ENCODE measurements at places on chromosomes 2 and 18. TPM values are rescaled to one million over a fixed set of nuclear protein-coding genes. Genes with fewer than 3 reads are reported as not detected.

- H3K36me3 ChIP-seq, result no peaks in the 10 kb centered on the region
- no peaks in the 10 kb centered on the region for H3K27me3 ChIP-seq
- no peak for DNase-seq
- no peaks in the 10 kb centered on the region for H3K4me1 ChIP-seq
- H3K4me3 ChIP-seq, result no peak overlapping the region
Measured at GRCh38 chr18:67074309-67074708, 442.2 kb downstream of the DSEL start.

GRCh38 chr18:36130039-36130831 lies 536 bp downstream of the ELP2 start:
- peak overlapping the region; percentile 74 for H3K4me3 ChIP-seq
- H3K27ac ChIP-seq, result peak overlapping the region; percentile 93
- no peaks in the 10 kb centered on the region for H3K27me3 ChIP-seq
- DNase-seq, result no peak
- H3K36me3 ChIP-seq, result peaks cover 9% of the 10 kb centered on the region

Gene ADGRF3
- total RNA-seq, result 0.18 TPM

Gene FSIP2
- not detected for total RNA-seq

- DNase-seq, result no peak
- H3K27ac ChIP-seq, result no peak overlapping the region
- H3K4me3 ChIP-seq, result no peak overlapping the region
- H3K36me3 ChIP-seq, result no peaks in the 10 kb centered on the region
Measured at GRCh38 chr2:144229296-144229695, 290.6 kb downstream of the ZEB2 start.

- peaks cover 11% of the 10 kb centered on the region for H3K4me1 ChIP-seq
- no peak overlapping the region for H3K27ac ChIP-seq
- H3K4me3 ChIP-seq, result no peak overlapping the region
- H3K36me3 ChIP-seq, result peaks cover 67% of the 10 kb centered on the region
Measured at GRCh38 chr2:85846411-85846810, 42.4 kb downstream of the ST3GAL5 start.

DNA sequence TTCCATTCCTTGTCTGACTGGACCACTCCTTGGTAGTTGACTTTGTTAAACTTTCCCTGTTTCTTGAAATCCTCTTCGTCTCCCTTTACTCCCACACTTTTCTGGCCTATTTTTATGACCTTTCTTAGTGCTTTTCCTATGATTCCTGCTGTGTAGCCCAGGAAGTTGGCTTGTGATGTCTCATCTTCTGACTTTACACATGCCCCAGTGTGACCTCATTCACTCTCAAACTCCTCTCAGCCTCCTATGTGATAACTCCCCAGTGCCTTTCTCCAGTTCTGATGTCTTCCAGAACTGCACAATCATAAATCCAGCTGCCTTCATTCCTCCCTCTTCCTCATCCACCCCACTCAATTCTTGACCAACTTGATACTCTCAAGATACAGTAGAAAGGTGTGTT lies 407.6 kb downstream of the TGIF1 start:
- no peak overlapping the region for H3K27ac ChIP-seq
- H3K27me3 ChIP-seq, result peaks cover 12% of the 10 kb centered on the region
- H3K36me3 ChIP-seq, result no peaks in the 10 kb centered on the region
- H3K4me3 ChIP-seq, result no peak overlapping the region
- DNase-seq, result no peak
- no peaks in the 10 kb centered on the region for H3K4me1 ChIP-seq

Data from SJSA1 (cell line).